ENCODE measurements at places on chromosomes 2 and 18.

DNA sequence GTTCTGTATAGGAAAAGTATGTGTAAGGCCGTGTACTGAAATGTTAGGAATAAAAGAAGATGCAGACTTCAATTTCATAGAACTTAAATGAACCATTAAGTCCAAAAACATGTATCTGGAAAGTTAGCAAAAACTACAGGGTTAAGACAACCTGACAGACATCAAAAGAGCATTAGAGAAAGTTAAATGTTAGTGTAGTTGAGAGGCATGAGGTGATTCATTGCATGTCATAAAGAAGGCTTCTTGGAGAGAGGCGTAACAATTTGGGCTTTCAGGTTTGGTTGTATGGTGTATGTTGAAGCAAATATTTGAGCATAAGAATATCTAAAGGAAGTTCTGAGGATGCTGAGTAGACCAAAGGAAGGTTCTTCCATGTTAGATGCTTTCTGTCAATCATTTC is 6.3 kb downstream of the EPC2 start:
- DNase-seq: no peak

DNA sequence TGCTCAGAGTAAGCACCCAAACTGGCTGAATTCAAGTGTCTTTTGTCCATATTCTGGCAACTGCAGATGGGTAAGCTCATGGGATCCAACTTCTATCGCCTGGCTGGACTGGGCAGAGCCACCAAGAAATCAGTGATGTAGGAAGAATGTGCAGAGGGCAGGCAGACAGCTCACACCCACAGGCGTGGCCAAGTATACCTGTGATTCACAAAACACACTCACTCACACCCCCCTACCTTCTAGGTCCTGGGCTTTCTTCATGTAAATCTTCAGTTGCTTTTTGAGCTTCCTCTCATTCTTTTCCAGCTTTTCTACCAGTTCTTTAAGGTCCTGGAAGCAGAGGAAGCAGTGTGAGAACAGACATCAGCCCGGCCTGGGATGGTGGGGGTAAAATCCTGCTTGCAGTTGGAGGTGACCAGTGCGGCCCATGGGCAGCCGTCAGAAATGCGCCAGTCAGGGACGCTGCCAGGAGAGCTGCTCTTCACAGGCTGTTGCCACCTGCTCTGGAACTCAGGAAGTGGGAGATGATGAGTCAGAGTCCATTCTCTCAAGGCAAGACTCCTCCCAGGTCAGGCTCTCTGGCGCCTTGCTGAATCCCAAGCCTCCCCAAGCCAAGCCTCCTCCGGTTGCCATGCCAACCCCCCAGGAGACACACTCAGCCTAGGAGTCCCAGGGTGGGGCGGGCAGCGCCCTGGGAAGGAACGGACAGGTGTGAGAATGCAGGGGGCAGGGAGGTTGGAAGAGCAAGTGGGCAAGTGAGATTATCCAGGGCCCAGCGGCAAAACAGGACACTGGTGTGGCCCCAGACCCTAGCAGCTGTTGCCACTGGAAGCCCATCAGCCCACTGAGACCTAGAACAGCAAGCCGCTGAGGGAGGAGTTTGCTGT is 36.2 kb upstream of the ACAA2 start:
- DNase-seq: peak; percentile 37

DNA sequence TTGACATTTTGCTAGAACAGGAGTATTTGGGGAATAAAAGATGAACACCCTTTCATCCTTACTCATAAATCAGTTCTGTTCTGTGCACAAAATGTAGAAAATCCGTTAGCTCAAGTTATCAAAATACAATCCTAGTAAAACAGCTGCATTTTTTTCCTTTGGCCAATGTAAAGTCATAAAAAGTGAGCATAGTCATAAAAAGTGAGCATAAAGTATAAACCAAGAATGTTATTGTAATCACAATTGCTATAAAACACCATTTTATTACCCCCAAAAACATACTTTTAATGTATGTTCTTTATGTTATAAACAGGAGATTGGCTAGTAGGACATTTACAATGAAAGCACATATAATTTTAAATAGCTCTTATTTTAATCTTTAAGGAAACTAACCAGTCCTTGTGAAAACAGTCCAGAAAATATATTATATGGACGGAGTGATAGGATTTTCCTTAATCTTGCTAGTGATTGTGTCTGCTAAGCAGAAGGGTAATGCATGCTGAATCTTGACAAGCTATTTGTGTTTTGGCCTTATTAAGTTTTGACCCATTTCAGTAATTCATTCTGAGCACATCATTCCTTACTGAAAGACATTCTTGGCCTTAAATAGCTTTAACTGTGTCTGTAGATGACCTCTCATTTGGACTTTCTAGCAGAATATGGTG is 891.8 kb downstream of the DSC3 start:
- no peak for DNase-seq

- peak; percentile 50 for DNase-seq
Observed at GRCh38 chr2:170255971-170256370, 78.0 kb downstream of the MYO3B start.

DNA sequence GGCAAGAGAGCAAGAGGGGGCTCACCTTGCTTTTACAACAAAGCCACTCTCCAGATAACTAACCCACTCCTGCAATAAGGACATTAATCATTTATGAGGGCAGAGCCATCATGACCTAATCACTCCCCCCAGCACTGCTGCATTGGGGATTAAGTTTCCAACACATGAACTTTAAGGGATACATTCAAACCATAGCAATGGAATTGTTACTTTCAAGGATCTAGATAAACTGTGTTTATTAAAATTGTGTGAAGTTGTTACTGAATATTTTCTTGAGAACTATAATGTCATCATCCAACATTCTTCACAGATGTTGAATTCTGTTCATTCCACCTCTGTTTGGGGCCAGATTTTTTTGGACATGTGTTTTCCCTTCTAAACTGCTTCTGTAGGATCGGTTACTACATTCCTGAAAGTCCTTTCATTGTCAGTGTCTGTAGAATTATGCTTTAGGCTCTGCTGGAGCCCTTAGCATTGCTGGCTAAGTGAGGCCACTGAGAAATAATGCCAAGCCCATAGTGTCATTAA is 50.4 kb downstream of the SPATS2L start:
- DNase-seq: peak; percentile 88

DNA sequence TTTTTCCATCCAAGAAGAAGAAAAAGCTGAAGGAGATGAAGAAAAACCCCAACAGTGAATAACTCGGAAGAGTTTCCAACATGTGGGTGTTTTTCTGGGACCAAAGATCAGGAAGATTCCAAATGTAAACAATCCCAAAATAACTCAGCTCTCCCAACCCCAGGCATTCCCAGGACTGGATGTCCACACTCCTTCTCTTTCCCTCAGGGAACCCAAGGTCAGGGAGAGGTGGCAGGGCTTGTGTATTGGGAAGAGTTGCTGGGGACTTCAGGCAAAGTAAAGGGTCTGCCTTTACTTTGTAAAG is 268.0 kb downstream of the DYSF start:
- peak; percentile 48 for DNase-seq

GRCh38 chr2:102103992-102104871 is 38.3 kb upstream of the IL1R1 start:
- peak; percentile 87 for DNase-seq

DNA sequence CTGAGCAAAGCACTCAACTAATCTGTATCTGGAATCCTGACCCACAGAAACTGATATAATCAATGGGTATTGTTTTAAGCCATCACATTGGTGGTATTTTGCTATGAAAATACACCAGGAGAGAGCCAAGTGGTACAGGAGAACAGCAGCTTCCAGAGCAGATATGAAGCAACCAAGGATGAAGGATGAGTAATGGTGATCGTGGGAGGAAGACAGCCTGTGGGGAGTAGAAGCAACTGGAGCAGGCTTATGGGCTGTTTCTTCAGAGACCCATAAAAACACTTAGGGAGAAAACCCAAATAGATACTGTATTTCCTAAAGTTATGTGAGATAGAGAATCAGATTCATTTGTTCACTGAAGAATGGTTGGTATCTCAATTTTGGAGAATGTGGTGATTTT is 330.8 kb downstream of the NUP35 start:
- DNase-seq: no peak

DNA sequence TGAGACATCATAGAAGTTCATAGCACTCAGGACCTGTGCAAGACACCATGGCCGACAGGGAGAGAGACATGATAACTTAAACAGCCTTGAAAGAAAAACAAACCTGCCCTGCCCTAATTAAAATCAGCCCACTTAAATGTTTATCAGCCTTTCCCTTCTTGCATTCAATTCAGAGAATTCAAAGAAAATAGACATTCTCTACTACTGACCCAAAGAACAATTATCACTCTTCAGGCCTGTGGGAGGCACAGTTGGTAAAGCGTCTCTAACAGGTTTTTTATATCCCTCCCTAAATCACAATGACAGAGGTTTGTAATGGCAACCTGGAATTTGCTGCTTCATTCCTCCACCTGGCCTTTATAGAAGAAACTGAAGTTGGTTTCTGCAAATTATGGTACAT is 1.7 kb downstream of the CDK15 start:
- no peak for DNase-seq

DNA sequence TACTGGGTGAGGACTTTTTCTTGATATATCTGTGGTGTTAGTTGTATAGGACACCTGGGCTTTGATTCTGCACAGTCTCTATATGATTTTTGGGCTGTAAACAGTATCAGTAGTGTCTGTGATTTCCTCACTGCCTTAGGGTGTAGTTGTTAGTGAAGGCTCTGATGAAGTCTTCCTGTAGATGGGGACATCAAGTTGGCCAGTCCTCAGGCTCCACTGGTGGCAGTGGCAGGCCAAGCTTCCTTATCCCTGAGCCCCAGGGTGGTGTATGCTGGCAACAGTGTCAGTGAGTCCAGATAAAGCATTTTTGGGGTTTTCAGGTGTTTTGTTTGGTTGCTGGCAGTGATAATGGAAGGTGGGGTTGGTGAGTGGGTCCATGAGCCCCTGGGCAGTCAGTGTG is 961.4 kb downstream of the DSC3 start:
- DNase-seq: no peak

DNA sequence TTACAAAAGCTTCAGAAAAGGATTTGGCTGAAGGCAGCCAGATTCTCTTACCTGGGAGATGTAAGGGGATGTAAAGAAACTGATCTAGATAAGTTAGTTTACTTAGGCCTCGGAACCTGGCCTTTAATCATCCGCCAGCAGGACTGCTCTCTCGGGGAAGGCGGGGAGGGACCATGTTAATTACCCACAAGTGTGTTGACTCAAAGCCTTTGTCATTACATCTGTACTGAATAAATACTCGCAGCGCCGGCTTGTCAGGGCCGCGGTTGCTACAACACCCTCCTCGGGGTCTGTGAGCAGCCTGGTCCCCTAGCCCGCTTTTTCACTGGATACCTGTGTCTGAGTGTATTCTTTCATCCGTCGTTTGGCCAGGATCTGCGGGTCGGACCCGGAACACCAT is 6.7 kb downstream of the CHMP3 start:
- no peak for DNase-seq

All from adipocyte (in vitro differentiated cells).